CD8-positive, alpha-beta memory T cell (primary cell): ENCODE measurements at places on chromosomes 12 and 14. TPM values are rescaled to one million over a fixed set of nuclear protein-coding genes. Genes with fewer than 3 reads are reported as not detected.

- peak; percentile 87 for DNase-seq
- no peaks in the 10 kb centered on the region for H3K36me3 ChIP-seq
- peak overlapping the region; percentile 83 for H3K27ac ChIP-seq
- peak overlapping the region; percentile 95 for H3K4me3 ChIP-seq
- H3K27me3 ChIP-seq = peaks cover 3% of the 10 kb centered on the region
- peaks cover 12% of the 10 kb centered on the region for H3K4me1 ChIP-seq
Measured at GRCh38 chr12:4269279-4269991, 4.1 kb upstream of the CCND2 start.

- no peak overlapping the region for H3K4me3 ChIP-seq
- no peaks in the 10 kb centered on the region for H3K4me1 ChIP-seq
- no peaks in the 10 kb centered on the region for H3K36me3 ChIP-seq
- DNase-seq = no peak
- H3K27me3 ChIP-seq = no peaks in the 10 kb centered on the region
Measured at GRCh38 chr14:105156414-105157375, 11.9 kb downstream of the JAG2 start.

DNA sequence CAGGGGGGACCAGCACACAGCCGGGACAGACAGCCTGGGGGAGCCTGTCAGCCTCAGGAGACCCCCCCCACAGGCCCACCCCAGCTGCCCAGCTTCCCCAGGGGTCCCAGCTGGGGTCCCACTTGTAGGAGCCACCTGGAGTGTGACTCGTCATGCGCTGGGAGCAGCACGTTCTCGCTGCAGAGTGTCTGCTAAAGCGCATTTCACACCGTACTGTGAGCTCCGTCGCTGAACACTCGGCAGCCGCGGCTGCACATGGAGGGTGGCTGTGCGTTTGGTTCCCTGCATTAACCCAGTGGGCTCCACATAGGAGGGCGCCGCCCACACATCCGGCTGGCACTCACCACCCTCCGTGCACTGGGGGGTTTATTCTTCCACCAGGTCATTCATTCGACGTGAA lies 56.7 kb downstream of the FBRSL1 start:
- no peaks in the 10 kb centered on the region for H3K36me3 ChIP-seq
- no peak overlapping the region for H3K4me3 ChIP-seq
- no peak for DNase-seq
- H3K4me1 ChIP-seq = no peaks in the 10 kb centered on the region

DNA sequence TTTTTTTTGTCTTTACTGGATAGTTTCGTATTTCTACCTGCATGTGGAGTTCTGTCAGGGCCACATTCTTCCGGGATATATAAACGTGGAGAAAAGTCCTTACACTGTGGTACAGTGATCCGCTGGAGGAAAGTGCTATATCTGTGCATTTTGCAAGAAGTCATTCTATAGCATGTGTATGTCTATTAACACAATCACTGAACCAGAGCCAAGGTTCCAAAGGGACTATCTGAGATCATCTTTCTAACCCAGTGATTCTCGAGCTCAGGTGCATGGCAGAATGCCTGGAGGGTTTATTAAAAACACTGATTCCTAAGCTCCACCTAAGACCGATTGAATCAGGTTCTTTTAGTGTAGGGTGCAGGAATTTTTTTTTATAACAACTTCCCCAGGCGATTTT lies 354.0 kb downstream of the NRXN3 start:
- no peak overlapping the region for H3K4me3 ChIP-seq
- H3K27ac ChIP-seq = no peak overlapping the region
- H3K4me1 ChIP-seq = no peaks in the 10 kb centered on the region
- no peaks in the 10 kb centered on the region for H3K36me3 ChIP-seq
- no peaks in the 10 kb centered on the region for H3K27me3 ChIP-seq
- DNase-seq = no peak

GRCh38 chr14:97456958-97457357 lies 659.8 kb downstream of the VRK1 start:
- DNase-seq = peak; percentile 20
- no peak overlapping the region for H3K4me3 ChIP-seq
- no peaks in the 10 kb centered on the region for H3K36me3 ChIP-seq
- H3K27ac ChIP-seq = no peak overlapping the region

GRCh38 chr14:23638414-23639047 lies 2.4 kb downstream of the DHRS2 start:
- H3K4me1 ChIP-seq = no peaks in the 10 kb centered on the region
- H3K27ac ChIP-seq = no peak overlapping the region
- H3K36me3 ChIP-seq = no peaks in the 10 kb centered on the region
- no peak for DNase-seq

DNA sequence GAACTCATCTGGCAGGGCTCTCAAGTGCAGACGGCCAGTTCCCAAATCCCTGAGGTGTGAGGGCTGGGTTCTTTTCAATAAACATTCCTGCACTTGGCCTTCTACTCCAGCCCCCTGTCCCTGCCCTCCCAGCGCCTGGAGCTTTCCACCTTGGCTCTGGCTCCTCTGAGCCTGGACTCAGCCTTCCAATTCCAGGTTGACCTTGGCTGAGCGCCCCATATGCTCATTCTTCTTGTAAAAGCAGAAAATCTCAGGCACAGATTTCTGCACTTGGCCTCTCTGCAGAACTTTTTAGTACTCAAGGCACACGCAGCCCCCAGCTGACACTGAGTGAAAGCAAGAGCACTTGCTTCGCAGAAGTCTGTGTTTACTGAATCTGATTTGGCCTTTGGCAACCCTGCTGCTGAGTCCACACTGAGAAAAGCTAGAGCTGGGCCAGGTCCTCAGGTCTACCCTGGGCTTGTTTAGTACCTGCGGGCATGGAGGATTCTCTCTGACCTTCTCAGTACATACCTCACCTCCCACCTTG lies 222.7 kb downstream of the MSRB3 start:
- H3K27ac ChIP-seq = no peak overlapping the region
- no peak overlapping the region for H3K4me3 ChIP-seq
- no peaks in the 10 kb centered on the region for H3K4me1 ChIP-seq
- no peak for DNase-seq

GRCh38 chr12:690466-690865 lies 27.2 kb upstream of the NINJ2 start:
- no peak overlapping the region for H3K27ac ChIP-seq
- H3K4me1 ChIP-seq = peaks cover 14% of the 10 kb centered on the region
- H3K27me3 ChIP-seq = no peaks in the 10 kb centered on the region
- no peak overlapping the region for H3K4me3 ChIP-seq
- DNase-seq = no peak

DNA sequence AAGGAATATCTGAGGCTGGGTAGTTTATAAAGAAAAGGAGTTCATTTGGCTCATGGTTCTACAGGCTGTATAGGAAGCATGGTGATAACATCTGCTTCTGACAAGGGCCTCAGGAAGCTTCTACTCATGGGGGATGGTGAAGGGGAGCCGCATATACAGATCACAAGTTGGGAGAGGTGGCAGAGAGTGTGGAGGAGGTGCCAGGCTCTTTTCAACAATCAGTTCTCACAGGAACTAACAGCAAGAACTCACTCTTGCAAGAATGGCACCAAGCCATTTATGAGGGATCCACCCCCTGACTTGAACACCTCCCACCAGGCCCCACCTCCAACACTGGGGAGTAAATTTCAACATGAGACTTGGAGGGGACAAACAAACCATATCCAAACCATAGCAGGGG lies 3.5 kb upstream of the TSPAN11 start:
- no peak for DNase-seq
- H3K4me1 ChIP-seq = no peaks in the 10 kb centered on the region
- peaks cover 6% of the 10 kb centered on the region for H3K27me3 ChIP-seq
- H3K27ac ChIP-seq = no peak overlapping the region
- H3K36me3 ChIP-seq = no peaks in the 10 kb centered on the region

GRCh38 chr12:105706321-105706972 lies 376.0 kb downstream of the C12orf75 start:
- no peak for DNase-seq
- H3K4me3 ChIP-seq = no peak overlapping the region
- no peak overlapping the region for H3K27ac ChIP-seq
- H3K4me1 ChIP-seq = no peaks in the 10 kb centered on the region

GRCh38 chr12:32821710-32822109 lies 66.0 kb upstream of the YARS2 start:
- DNase-seq = no peak
- no peaks in the 10 kb centered on the region for H3K36me3 ChIP-seq
- no peak overlapping the region for H3K27ac ChIP-seq
- no peaks in the 10 kb centered on the region for H3K27me3 ChIP-seq
- no peaks in the 10 kb centered on the region for H3K4me1 ChIP-seq
- no peak overlapping the region for H3K4me3 ChIP-seq

DNA sequence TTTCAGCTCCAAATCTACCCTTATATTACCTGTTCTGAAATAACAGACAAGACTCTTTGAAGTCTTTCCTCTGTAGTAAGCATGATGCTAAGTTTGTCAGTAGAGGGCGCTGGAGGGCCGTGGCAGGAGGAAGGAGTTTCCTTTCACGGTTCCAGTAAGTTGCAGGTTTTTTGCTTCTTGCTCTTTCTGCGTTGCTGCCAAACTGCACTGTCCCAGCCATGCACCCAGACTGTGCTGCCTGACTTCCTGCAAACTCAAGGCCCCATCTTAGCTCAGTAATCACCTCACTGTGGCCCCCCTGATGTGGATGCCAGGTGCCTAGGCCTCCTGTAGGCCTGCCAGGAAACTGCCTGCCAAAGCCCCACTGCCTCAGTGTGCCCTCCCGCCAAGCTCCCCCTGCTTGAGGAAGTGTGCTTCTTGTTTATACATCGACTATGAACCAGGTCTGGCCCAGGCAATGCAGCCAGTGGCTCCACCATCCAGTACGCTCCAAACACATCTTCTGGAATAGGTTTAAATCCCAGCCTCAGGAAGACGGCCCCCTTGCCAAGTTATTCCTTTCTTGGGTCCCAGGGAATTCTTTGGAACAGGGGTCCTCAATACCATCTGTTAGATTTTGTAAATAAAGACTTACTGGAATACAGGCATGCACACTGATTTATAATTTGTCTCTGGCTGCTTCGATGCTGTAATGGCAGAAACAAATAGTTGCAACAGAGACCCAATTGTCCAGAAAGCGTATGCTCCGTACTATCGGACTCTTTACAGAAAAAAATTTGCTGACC lies 193.7 kb upstream of the LRIG3 start:
- no peaks in the 10 kb centered on the region for H3K36me3 ChIP-seq
- no peak for DNase-seq
- no peak overlapping the region for H3K4me3 ChIP-seq

DNA sequence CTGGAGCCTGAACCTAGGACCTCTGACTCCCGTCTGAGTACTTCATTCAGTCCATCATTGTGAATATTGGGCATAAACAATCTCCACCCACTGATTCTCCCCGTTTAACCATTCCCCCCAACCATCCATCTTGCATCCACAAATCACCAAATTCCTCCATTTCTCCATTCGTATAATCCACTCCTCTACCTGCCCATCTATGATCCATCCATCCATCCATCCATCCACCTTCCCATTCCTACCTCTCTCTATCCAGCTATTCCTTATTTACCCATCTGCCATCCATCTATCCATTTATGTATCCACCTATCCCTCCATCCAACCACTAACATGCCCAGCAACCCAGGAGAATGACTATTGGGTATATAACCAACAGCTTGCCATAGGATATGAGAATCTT lies 87.5 kb downstream of the CALM1 start:
- H3K4me1 ChIP-seq = peaks cover 16% of the 10 kb centered on the region
- H3K27me3 ChIP-seq = no peaks in the 10 kb centered on the region
- no peak overlapping the region for H3K27ac ChIP-seq
- no peak for DNase-seq
- no peak overlapping the region for H3K4me3 ChIP-seq

DNA sequence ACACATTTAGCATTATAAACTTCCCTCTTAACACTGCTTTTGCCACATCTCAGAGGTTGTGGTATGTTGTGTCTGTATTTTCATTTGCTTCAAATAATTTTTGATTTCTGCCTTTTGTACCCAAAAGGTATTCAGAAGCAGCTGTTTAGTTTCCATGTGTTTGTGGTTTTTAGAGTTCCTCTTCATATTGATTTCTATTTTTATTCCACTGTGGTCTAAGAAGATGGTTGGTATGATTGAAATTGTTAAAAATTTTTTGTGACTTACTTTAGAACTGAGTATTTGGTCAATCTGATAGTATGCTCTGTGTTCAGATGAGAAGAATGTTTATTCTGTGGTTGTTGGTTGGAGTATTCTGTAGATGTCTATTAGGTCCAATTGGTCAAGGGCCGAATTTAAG lies 76.4 kb downstream of the IFNG-AS1 start:
- H3K4me3 ChIP-seq = no peak overlapping the region
- H3K27me3 ChIP-seq = no peaks in the 10 kb centered on the region
- H3K36me3 ChIP-seq = no peaks in the 10 kb centered on the region
- no peak for DNase-seq

DNA sequence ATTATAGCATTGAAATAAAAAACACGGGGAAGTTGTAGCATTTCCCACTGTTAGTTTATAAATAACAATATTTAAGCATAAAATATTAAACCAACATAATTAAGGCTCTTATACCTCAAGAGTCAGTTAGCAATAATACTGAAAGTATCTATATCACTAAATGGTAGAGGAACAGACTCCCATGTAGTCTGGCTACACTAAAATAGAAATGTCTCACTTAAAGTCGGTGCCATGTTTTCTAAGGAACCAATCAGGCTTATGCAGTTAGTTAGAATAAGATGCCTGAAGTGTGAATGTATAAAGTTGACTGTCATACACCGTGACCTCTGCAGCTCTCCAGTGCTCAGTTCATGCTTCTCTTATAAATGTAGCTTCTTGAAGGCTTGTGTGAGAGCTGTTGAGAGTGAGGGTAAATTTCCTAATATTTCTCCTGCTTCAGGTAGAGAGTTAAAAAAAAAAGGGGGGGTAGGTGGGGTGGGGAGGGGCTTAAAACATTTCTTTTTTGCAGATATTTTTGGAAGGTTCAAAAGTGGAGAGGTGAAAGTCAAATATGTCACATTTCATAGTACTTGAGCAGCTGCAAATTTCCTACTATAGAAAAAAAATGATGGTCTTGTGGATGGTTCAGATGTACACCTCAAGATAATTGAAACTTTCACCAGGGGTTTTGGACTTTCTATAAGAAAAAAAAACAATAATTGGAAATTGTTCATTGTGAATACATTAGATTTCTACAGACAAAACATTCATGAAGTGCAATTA lies 64.5 kb downstream of the PTCSC3 start:
- H3K4me1 ChIP-seq = no peaks in the 10 kb centered on the region
- H3K4me3 ChIP-seq = no peak overlapping the region
- H3K36me3 ChIP-seq = no peaks in the 10 kb centered on the region
- no peak for DNase-seq
- no peaks in the 10 kb centered on the region for H3K27me3 ChIP-seq

DNA sequence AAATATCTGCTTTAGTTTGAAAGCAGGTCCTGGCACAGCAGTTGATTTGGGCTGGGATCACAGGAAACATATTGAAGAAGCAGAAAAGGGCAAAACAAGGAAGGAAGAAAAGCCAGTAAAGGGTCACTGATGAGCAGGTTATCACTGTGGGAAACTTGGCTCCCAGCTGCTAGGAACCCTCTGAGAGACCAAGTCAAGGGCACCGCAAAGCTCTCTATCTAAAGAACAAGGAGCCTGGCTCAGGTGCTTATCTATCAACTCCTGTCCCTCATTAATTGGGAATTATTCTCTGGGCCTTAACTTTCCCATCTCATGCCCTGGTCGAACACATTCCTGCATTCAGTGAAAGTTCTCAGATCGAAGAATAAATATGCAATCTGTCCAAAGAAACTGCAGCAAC lies 450.9 kb upstream of the RPL10L start:
- no peak overlapping the region for H3K4me3 ChIP-seq
- H3K4me1 ChIP-seq = no peaks in the 10 kb centered on the region
- H3K27ac ChIP-seq = no peak overlapping the region
- DNase-seq = no peak
- H3K36me3 ChIP-seq = no peaks in the 10 kb centered on the region
- H3K27me3 ChIP-seq = no peaks in the 10 kb centered on the region

Gene PMEL
- 0.33 TPM for total RNA-seq

Gene CLEC1B
- total RNA-seq = not detected

Gene CD163
- total RNA-seq = 5.6 TPM

Gene VWF
- total RNA-seq = 0.02 TPM
